CD4-positive, alpha-beta T cell treated with Interleukin-6 for 4 hours (primary cell): ENCODE measurements at places on chromosomes 16 and 17.

DNA sequence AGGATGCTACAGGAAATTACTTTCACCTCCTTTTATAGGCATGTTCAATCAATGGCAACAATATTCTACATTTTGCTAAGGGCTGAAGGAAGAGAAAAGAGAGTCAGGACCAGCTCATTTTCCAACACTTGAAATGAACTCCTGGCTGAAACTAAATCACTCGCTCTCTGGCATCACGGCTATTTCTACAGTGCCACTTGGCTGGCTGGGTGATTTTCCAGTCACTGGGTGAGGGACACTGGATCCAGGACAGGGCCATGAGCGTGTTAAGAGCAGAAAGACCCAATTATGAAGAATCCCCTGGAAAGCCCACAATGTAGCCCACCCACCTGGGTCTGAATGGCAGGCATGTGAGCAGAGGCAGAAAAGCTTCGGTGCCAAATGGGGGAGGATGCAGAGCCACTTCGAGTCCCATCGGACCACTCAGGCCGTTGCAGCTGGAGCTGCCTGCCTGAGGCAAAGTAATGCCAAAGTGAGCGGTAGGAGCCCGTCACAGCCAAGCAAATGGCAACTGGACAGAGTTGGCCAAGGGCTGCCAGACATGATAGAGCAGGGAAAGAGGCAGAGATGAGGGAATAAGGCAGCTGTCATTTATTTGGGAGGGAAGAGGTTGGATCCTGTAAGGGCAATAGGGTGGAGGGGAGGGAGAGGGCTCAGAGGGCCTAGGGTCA lies 246.2 kb downstream of the STX8 start:
- DNase-seq, result no peak

DNA sequence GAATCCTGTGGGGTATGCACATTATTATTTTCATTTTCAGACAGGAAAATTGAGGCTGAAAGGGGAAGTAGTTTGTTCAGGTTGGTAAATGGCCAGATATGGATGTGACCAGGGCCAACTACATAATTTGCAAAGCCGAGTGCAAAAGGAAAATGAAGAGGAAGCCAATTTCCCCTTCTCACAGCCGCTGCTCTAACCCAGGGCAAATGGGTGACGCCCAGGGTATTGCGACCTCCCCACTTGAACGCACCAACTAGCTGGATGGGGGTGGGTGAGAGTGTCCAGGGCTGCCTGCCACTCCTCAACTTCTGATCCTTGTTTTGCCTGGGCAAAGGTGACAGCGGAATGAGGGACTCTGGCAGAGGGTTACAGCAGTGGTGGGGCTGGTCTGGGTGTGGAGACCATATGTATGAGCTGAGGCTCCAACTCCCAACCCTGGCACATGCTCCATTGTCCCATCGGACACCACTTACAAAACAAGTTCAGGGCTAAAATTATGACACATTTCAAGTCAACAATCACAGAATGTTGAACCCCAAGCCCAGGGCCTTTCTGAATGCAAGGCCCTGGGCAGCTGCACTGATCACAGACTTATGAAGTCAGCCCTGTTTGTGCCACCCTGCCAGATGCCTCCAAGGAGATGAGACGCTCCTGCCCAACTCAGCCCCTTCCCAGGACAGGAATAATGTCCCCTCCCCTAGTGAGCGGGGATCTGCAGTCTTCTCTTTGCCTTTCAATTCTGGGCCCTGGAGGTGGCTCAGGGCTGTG lies 1.7 kb downstream of the ANKRD40CL start:
- DNase-seq, result no peak

GRCh38 chr17:40170325-40170724 lies 6.9 kb upstream of the RAPGEFL1 start:
- no peak for DNase-seq

DNA sequence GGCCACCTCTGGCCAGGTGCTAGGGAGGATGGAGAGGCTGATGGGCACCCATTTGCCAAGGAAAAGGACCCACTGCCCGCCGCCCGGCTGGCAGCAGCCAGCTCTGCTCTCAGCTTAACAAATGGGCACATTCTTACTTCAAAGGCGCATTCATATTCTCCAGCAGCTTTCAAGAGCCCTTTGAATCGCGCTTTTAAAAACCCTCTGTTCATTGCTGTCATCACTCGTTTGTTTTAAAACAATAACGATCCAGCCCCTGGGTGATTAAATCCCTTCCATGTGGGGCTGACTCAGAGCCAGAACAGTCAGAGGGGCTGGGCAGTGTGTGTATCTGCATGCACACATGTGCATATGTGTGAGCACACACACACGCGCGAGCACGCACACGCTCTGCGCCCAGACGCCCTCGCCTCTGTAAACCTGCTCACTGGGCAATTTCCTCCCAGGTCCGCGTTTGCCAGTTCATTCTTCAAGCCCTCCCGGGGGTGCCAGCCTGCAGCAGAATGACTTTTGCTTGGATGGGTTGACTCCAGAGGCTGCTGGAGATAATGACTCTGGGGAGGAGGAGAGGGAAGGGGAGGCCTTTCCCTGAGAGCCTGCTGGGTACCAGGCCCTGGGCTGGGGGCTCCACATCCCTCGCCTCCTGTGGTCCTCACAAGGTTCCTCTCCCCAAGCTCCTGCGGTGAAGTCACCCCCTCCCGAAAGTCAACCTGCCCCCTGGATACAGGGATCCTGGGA lies 133.1 kb downstream of the SDK2 start:
- no peak for DNase-seq

- DNase-seq, result no peak
These were observed 2.8 kb downstream of the IGFALS start for GRCh38 chr16:1790611-1791255.

DNA sequence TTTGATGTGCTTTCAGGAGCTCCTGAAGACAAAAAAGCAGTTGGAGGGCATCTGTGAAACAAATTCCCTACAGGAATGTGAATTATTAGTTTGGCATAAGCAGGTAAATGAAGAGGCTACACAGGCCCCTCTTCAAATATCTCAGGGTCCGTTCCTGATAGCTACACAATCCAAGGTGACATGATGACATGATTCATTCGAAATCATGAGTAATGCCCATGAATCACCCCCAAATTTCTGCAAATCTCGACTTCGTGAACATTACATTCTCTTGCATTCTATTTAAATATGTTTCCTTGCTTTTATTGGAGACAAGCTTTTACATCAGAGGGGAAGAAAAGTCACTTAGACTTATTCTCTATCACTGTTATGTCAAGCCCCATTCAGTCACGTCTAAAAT lies 22.3 kb downstream of the GAN start:
- no peak for DNase-seq

- no peak for DNase-seq
These were observed 162.8 kb downstream of the IRX3 start for GRCh38 chr16:54123766-54124165.

GRCh38 chr17:77526259-77526711 lies 385.5 kb downstream of the SEC14L1 start:
- DNase-seq, result no peak

GRCh38 chr16:8966817-8967131 lies 3.1 kb upstream of the USP7 start:
- no peak for DNase-seq

GRCh38 chr17:74864297-74864865 lies 4.7 kb upstream of the GRIN2C start:
- no peak for DNase-seq

DNA sequence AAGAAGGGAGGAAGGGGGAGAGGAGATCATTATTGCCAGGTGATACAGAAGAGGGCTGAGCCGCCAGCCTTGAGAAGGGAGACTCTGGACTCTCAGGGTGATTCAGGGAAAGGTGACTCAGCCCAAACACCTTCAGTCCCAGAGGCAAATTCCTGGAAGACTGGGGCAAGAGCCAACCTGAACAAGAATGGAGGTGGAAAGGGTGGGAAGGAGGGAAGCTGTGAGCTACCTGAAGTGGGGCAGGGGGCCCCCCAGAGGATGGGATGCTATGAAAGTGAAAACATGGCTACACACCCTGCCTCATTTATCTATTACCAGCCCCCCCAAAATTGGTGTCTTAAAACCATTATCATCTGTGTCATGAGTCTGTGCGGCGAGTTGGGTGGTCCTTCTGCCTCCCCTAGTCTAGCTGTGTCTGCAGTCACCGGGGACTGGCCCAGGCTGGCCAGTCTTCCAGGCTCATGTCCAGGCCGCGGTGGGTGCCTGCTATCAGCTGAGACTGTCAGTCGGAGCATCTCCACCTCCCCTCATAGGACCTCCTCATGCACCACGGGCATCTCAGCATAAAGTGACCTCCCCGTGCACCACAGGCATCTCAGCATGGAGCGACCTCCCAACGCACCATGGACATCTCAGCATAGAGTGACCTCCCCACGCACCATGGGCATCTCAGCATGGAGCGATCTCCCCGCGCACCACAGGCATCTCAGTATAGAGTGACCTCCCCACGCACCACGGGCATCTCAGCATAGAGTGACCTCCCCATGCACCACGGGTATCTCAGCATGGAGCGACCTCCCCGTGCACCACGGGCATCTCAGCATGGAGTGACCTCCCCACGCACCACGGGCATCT lies 3.2 kb upstream of the SLC47A2 start:
- DNase-seq, result no peak

DNA sequence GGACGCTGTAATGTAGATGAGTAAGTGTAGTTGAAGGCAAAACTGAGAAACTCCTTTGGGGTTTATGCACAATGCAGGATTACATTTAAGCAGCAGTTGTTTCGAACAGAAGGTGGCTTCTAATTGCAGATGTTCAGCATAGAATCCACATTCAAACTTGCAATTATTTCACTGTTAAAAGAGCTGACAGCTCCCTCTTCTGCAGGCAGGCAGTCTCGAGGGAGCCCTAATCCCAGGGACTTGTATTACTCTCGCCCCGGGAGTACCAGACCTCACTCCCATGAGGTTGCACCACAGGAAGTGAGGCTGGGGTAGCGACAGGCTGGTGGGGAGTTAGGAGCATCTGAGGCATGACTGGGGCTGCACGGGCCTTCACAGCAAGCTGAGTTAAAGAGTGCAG lies 484.3 kb upstream of the EEF2KMT start:
- no peak for DNase-seq

- DNase-seq, result no peak
These were observed 7.2 kb upstream of the AGRP start for GRCh38 chr16:67490335-67491096.

- DNase-seq, result no peak
These were observed 6.7 kb upstream of the HEATR3 start for GRCh38 chr16:50059111-50059510.

- no peak for DNase-seq
These were observed 51.0 kb downstream of the CMIP start for GRCh38 chr16:81495321-81496234.

DNA sequence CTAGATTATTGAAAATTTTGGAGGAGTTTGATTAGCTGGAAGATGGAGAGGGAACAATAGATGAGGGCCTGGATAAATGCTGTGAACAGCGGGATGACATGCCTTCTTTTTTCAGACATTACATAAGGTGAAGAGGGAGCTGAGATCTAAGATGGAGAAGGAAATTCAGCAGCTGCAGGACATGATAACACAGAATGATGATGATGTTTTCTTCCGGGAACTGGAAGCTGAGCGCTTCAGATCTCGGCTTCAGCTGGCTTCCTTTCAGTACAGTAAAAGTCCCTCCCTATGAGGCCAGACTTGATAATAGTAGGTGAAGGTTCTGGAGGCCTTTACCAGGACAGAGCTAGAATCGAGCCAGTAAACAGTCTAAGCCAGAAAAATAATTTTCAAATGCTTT lies 30.7 kb downstream of the CEP95 start:
- no peak for DNase-seq

GRCh38 chr16:67451704-67452435 lies 20.9 kb downstream of the HSD11B2 start:
- no peak for DNase-seq

GRCh38 chr16:85995541-85996423 lies 96.8 kb downstream of the IRF8 start:
- DNase-seq, result no peak

DNA sequence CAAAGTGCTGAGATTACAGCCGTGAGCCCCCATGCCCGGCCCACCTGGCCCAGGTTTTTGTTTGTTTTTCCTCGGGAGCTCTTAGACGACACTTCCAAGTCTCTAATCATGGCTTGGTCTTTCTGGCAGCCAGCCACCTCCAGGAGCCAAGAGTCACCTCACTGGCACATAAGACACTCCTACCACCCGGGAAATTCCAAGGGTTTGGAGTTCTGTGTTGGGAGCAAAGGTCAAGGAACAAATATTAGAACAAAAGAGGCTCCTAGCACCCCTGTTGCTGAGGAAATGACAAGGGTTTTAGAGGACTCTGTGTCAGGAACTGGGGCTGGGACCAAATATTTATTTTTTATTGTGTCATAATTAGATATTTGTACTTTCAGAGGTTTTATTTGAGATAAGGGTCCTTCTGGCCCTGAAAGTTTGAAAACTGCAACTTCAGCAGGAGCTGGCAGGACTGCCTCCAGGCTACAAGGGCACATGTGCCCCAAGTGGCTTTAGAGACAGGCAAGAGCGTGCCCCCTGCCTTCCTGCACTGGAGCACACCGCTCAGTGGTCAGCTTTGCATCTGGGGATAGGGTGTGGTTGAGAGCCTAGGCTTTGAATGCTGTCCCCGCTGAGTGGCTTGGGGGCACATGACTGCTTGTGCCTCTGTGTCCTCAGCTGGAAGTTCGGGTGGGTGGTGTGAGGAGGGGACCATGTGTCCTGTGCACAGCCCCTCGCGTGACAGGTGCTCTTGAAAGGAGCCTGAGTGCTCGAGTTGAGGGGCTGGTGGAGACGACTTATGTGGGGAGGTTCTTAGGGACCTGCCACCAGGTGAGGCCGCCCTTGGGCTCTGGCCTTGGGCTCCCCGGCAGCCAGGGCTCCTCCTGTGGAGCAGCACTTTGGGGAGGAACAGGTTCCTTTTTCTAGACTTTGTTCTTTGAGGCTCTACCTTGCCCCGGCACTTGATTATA lies 29.7 kb downstream of the MGRN1 start:
- DNase-seq, result no peak

DNA sequence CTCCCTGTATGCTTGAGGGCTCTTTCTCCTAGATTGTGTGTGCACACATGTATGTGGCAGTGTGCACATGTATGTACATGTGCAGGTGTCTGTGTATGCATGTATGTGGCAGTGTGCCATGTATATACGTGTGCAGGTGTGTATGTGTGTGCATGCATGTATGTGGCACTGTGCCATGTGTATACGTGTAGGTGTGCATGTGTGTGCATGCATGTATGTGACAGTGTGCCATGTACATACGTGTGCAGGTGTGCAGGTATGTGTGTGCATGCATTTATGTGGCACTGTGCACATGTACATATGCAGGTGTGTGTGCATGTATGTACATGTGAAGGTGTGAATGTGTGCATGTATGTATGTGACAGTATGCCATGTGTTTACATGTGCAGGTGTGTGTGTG lies 43.9 kb upstream of the BHLHA9 start:
- DNase-seq, result no peak
